Globus pallidus (tissue), 1 donor: ENCODE measurements at places on chromosomes 12 and 14.

- DNase-seq = no peak
Measured at GRCh38 chr12:84727961-84728360, 184.6 kb downstream of the SLC6A15 start.

- DNase-seq = no peak
Measured at GRCh38 chr12:28294300-28294699, 104.0 kb downstream of the CCDC91 start.

DNA sequence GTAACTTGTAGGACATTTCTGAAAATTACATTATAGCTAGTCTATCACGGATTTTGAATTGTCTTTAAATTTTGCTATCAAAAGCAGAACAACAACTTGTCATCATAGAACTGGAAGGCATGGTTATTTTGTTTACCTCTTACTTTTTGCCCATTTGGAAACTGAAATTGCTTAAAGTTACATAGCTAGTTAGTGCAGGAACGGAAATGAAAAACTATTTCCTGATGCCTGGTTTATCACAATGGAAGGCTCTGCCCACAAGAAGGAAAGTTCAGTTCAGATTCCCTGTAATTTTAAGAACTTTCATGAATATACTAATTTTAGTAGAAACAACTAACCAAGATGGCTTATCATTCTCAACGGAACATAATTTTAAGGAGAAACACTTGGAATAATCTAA is 427.7 kb downstream of the RAD51B start:
- DNase-seq = no peak

- no peak for DNase-seq
Measured at GRCh38 chr12:34392741-34393085, 370.4 kb downstream of the ALG10 start.

DNA sequence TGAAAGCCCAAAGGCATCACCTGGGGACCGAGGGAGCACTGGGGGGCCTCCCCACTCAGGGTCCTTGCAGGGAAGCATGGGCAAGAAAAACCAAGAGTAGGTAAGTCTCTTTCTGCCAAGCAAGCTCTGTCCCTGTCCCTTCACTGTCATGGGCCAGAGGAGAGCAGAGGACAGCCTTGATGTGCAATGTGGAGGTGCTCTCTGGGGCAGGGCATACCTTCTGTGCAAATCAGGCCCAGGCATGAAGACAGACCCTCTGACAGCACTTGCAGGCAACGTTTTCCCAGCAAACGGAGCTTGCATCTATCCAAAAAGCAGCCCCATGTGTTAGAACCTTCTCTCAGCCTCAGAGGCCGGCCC is 192.5 kb upstream of the PWP1 start:
- DNase-seq = no peak

GRCh38 chr14:65042731-65043372 is 56.2 kb downstream of the FNTB start:
- peak; percentile 25 for DNase-seq

GRCh38 chr12:116556964-116557698 is 2.0 kb upstream of the MAP1LC3B2 start:
- DNase-seq = no peak

DNA sequence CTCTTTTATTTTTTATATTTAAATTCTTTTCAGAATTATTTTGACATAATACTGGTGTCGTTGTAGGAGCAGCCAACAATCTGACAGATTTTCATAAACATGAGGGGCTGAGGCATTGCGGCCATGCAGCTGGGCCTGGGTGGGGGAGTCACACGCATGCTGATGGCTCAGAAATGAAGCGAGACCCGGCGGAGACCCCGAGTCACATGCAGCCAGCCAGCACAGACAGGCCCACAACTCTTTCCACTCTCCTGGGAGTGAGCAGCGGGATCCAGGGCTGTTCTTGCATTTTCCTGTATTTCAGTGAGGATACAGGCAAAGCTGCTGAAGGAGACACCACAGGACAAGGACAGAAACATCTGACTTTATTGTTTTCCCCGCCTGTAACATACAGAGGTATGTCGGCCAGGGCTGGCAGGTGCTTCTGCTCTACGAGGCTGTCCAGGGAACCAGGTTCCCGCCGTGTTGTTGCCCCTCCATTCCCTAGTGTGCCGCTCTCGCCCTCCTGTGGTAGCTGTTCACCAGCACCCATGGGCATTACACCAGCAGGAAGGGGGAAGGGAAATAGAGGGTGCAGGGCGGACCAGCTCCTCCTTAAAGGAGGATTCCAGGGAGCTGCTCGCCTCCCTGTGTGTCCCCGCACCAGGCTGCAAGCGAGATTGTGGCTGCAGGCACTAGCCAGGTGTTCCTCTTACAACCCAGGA is 30.5 kb downstream of the FZD10 start:
- no peak for DNase-seq
